ENCODE measurements at places on chromosomes 7 and 10. TPM values are rescaled to one million over a fixed set of nuclear protein-coding genes. Genes with fewer than 3 reads are reported as not detected.

DNA sequence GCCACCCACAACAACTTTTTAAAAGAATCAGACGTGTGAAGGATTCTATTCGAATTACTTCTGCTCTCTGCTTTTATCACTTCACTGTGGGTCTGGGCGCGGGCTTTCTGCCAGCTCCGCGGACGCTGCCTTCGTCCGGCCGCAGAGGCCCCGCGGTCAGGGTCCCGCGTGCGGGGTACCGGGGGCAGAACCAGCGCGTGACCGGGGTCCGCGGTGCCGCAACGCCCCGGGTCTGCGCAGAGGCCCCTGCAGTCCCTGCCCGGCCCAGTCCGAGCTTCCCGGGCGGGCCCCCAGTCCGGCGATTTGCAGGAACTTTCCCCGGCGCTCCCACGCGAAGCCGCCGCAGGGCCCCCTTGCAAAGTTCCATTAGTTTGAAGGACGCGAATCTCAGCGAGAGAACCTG, 461 bp upstream of the HTRA1 start:
- no peak for DNase-seq

Gene LEP
- total RNA-seq = not detected

DNA sequence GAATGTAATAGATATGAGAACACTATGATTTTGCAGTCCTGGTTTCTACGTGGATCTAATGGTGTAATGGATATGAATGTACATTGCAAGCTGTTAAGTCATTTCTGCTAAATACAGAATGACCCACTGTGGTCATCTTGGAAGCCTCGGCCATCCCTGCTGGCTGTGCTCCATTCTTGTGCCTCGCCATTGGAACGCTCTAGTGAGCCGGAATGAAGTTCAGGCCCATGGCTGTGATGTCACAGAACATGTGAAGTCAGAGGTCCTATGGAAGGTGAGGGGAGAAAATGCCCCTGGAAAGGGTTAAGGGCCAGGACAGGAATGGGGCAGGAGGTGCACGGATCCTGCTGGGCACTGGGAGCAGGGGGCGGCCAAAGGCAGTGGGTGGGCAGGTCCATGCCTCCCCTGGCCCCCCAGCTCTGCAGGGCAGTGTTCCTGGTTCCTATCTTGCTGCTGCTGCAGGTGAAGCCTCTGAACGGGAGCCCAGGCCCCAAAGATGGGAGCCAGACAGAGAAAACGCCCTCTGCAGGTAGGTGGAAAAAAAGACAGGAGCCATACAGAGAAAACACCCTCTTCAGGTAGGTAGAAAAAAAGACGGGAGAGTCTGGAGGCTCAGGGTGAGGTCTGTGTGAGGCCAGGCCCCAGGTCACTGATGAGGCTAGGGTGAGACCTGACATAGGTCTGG, at the start of gene LLCFC1:
LLCFC1 (plus strand) TSS at position 259 of the 685 bp plus-strand sequence; CDS start at position 397, 138 bp downstream.
- peak; percentile 7 for DNase-seq

- peak; percentile 9 for DNase-seq
Measured at GRCh38 chr10:77643795-77644468, 6.3 kb upstream of the KCNMA1 start.

GRCh38 chr7:20385126-20385525, 54.4 kb downstream of the ITGB8 start:
- DNase-seq = no peak

DNA sequence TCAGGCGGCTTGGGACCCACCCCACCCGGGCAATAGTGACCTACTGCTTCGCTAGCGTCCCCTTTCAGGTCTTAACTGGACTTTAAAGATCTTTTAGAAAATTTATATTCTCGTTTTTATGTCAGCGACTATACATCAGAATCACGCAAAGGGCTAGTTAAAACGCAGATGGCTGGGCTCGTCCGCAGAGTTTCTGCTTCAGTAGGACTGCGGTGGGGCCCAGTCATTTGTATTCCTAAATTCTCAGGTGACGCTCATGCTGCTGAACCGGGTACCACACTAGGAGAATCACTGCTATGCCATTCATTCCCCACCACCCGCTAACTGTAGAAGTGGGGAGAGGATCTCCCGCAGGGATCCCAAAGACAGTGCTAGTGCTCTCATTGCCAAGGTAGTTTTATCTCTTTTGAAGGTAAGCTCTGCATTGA, 12.0 kb upstream of the SP8 start:
- DNase-seq = no peak

GRCh38 chr7:99806839-99807478, 20.9 kb upstream of the CYP3A43 start:
- no peak for DNase-seq

GRCh38 chr7:37198906-37199485, 249.7 kb downstream of the ELMO1 start:
- DNase-seq = peak; percentile 75

- peak; percentile 91 for DNase-seq
Measured at GRCh38 chr7:138752518-138753149, 45.2 kb upstream of the TMEM213 start.

DNA sequence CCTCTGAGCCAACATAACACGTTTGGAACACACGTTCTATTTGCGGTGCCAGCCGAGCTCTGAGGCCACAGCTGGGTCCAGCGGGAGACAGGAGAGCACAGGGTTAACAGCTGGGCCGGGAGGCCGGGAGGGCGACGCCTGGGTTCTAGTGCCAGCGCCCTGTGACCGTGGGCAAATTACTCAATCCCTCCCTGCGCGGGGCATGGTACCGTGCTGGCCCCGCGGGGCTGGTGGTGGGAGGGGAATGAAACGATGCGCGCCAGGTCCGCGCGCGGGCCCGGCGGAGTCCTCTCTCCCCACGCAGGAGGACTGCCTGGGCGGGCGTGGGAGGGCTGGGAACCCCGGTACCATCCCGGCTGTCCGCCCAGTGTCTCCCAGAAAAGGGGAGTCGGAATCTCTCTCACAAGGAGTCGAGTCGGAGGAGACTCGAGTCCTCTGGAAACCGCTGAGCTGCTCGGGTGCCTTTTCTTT, 30.4 kb downstream of the LEP start:
- no peak for DNase-seq

Gene C10orf71
- not detected for total RNA-seq
